ENCODE measurements at places on chromosomes 7 and 10. TPM values are rescaled to one million over a fixed set of nuclear protein-coding genes. Genes with fewer than 3 reads are reported as not detected.

TLX1 gene
- polyA plus RNA-seq = not detected

RHOBTB1 gene
- polyA plus RNA-seq = 33.8 TPM

PRPS1L1 gene
- polyA plus RNA-seq = not detected

LRRD1 gene
- polyA plus RNA-seq = not detected

PGAM2 gene
- polyA plus RNA-seq = not detected

SUN3 gene
- not detected for polyA plus RNA-seq

HMX2 gene
- polyA plus RNA-seq = not detected

- DNase-seq = no peak
Observed at GRCh38 chr10:124447751-124448466, 1.9 kb downstream of the NKX1-2 start.

- no peak for DNase-seq
Observed at GRCh38 chr7:84923348-84923747, 263.5 kb downstream of the SEMA3D start.

GRCh38 chr10:44300666-44301649 lies 83.9 kb downstream of the CXCL12 start:
- peak; percentile 94 for DNase-seq

GRCh38 chr10:34889004-34889869 lies 74.1 kb upstream of the PARD3 start:
- DNase-seq = no peak

- no peak for DNase-seq
Observed at GRCh38 chr7:74674166-74674565, 16.6 kb downstream of the GTF2I start.

DNA sequence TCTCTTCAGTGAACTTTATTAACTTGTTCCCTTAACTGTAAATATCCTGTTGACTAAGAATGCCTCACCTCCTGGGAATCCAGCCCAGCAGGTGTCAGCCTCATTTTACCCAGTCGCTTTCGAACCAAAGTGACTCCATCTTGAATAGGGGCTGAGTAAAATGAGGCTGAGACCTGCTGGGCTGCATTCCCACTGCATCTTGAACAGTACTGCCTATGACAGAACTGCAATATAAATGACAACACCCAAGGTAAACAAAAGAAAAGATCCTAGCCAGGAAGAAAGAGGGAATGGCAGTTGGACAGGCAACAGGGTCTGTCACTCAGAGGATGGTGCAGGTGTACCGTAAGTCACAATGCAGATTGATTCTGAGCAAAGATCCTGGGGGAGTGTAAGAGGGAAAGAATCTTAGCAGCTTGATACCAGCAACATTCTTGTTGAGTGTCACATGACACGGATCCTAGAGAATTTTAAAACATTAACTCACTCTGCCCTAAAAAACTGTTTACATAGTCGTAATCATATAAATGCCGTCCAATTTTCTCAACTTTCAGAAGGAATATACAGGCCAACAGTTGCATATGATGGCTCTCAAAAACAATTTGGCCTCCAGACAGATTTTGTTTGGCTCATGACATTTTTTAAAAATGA lies 4.4 kb upstream of the FAM107B start:
- peak; percentile 59 for DNase-seq

GRCh38 chr7:19009241-19009935 lies 108.0 kb downstream of the TWIST1 start:
- DNase-seq = no peak

GRCh38 chr7:34191162-34191561 lies 285.8 kb downstream of the BMPER start:
- DNase-seq = no peak

GRCh38 chr7:37018954-37019353 lies 294.7 kb upstream of the AOAH start:
- DNase-seq = no peak

DNA sequence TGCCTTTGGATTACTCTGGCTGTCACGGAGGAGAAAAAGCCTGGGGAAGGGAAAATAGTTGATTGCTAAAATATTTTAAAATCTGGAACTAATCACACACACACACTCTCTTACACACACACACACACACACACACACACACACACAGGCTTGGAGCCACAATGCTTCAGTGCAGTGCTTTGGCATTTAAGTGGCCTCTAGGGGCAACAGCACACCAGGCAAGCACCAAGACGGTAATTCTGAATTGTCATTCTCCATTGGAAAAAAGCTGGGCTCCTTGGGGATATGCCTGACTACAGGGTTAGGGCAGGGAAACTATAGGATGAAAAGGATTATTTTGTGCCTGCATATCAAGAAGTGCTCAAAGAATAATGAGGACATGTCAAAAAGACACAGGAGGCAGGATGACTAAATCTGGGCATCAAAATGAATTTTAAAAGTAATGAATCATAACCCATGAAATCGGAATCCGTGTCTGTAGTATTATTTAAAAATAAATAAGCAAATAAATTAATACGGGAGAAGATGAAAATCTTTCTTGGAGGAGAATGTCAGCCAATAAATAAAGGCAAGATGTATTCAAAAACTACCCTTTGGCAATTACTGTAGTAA lies 30.4 kb upstream of the DDC start:
- peak; percentile 3 for DNase-seq

- no peak for DNase-seq
Observed at GRCh38 chr7:901041-901387, 24.7 kb downstream of the GET4 start.

DNA sequence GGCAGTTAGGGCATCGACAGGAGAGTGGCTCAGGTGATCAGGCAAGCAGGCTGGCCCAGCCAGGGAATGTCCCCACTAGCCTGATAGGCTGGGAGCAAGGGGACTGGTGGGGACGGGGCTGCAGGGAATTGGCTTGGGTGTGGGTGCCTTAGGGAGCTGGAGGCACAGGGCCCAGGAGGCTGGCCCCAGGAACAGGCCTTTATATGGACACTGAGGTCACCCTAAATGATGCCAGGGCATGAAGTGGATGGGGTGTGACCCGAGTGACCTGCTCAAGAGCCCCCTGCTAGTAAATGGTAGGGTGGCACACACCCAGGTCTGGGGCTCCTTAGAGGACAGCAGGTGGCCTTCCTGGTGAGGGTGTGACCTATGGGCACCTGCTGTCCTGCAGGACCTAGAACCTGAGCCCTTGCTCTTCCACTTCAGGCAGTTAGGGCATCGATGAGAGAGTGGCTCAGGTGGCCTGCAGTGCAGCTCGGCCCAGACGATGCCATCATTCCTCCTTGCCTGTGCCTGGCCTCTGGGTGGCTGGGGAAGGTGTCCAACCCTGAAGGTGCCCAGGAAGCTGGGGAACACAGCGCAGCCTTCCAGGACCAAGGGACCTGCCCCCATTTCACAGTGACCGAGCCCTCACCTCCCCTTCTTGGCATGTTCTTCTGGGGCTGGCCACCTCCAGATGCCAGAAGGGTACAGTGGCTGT lies 51.7 kb upstream of the LEP start:
- DNase-seq = no peak

All from AG04450 (cell line).